ENCODE measurements at places on chromosomes 12 and 14.

- no peaks in the 10 kb centered on the region for H3K27me3 ChIP-seq
- no peak overlapping the region for H3K4me3 ChIP-seq
- H3K4me1 ChIP-seq, result peaks cover 85% of the 10 kb centered on the region
- H3K27ac ChIP-seq, result peak overlapping the region; percentile 23
- DNase-seq, result no peak
These were observed 6.6 kb downstream of the RAP1B start for GRCh38 chr12:68617160-68617926.

DNA sequence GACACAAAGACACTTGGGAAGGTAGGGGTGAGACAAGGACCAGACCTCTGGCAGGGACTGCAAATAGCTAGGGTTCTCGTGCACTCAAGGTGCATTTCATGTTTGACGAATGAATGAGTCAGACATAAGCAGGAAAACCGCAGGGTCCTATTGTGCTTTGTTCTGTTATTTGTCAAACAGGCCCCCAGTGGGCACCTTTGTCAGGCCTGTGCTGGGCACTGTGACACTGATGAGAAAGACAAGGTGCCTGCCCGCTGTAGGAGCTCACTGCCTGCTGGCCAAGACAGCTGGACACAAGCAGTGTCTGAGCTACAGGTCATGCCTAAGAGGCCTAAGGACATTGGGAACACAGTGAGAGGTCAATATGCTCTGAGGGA lies 2.3 kb downstream of the OTUB2 start:
- H3K27ac ChIP-seq, result no peak overlapping the region
- H3K27me3 ChIP-seq, result no peaks in the 10 kb centered on the region
- H3K4me3 ChIP-seq, result no peak overlapping the region

DNA sequence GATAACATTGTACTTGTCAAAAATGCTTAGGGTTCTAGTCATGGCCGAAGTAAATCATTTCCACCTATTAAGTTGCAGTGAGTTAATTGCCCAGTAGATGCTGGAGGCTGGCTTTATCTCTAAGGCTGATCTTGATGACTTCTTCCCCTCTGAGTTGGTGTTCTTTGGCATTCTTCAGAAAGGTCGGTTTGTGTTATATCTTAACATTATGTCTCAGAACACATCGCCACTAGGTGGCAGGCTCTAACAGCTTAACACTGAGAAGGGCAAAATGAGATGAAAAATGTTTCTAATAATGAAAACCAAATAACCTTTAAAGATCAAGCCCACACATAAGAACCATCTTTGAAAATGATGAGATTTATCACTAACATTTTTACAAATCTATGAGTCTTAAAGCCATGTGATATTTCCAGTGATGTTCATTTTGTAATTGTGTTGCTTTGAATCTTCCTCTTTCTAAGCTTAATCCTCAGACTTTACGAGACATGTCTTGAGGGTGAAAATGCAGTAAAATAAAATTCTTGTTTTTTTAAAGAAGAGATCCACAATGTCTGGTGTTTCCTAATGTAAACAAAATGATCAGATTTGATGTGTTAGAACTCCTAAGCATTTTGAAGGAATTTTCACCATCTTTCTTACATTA lies 28.6 kb downstream of the SUDS3 start:
- no peaks in the 10 kb centered on the region for H3K4me1 ChIP-seq
- H3K4me3 ChIP-seq, result no peak overlapping the region
- H3K27me3 ChIP-seq, result no peaks in the 10 kb centered on the region
- peaks cover 42% of the 10 kb centered on the region for H3K36me3 ChIP-seq
- no peak overlapping the region for H3K27ac ChIP-seq

DNA sequence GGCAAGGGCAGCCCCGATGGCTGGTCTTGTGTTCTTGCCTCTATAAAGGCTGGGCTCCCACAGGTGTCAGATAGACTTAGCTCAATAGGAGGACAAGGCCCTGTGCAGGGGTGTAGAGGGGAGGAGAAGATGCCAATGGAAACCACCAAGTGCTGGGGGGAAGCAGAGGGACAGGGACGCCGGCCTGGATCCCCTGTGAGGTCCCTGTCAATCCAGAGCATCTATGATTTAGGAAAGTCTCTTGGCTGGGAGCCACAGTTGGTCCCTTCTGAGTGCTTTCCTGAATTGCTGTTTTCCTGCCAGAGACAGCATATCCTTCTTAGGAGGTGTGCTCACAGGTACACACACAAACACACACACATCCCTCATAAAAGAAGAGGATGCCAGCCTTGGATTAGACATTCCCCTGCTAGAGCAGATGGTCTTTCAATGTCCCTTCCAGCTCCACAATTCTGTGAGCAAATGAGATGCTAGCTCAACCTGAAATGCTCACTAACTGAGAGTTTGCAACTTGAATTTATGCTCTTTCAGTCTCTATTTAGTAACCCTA lies 62.7 kb downstream of the TTC7B start:
- no peaks in the 10 kb centered on the region for H3K36me3 ChIP-seq
- H3K27me3 ChIP-seq, result no peaks in the 10 kb centered on the region
- no peak overlapping the region for H3K4me3 ChIP-seq
- peaks cover 8% of the 10 kb centered on the region for H3K4me1 ChIP-seq
